Glomerular endothelial cell (primary cell): ENCODE measurements at places on chromosomes 6 and 20.

GRCh38 chr20:62749851-62750445 lies 41.3 kb downstream of the NTSR1 start:
- DNase-seq = no peak

- DNase-seq = no peak
These were observed 2.1 kb upstream of the TMX4 start for GRCh38 chr20:8021541-8022269.

- no peak for DNase-seq
These were observed 39.4 kb upstream of the MAFB start for GRCh38 chr20:40728470-40728869.

DNA sequence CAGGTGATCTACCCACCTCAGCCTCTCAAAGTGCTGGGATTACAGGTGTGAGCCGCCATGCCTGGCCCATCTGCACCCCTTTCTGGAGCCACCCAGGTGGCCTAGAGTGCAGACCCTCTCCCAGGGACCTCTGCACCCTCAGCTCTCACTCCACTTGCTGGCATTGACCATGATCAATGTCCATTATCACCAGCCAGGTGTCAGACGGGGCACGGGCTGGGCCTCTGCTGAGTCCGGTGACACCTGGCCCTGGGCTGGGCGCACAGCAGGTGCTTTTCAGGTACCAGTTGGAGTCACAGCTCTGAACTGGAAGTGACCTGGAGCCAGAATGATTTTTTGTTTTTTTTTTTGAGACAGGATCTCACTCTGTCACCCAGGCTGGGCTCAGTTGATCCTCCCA lies 91.8 kb upstream of the PMEPA1 start:
- no peak for DNase-seq

DNA sequence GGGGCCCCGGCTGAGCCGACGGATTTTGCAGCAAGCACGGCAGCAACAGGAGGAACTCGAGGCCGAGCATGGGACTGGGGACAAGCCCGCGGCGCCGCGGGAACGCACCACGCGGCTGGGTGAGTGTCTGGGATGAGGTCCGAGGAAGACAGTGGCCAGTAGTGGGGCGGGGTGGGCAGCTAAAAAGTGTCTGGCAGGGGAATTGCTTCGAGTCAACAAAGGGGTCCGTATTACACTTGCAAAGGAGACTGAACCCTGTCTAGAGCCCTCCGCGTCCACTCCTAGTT lies 356 bp downstream of the BYSL start:
- DNase-seq = no peak

- no peak for DNase-seq
These were observed 6.5 kb downstream of the CD24 start for GRCh38 chr6:106967936-106968555.

DNA sequence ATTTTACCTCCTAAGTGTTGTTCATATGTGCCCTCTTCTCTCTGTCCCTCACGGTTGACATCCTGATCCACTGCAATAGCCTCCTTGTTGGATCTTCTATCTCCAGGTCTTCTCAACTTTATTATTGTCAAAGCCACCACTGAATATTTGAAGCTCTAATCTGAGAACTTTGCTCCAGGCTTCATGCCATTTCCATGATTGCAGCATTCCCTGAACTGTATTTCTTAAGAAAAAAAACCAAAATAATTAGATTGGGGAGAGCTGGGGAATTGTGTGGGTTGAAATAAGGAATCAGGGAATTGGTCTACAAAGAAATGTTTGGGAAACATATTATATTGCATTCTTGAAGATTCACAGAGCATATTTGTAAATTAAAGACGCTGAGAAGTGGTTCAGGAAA lies 2.5 kb upstream of the STX7 start:
- no peak for DNase-seq

DNA sequence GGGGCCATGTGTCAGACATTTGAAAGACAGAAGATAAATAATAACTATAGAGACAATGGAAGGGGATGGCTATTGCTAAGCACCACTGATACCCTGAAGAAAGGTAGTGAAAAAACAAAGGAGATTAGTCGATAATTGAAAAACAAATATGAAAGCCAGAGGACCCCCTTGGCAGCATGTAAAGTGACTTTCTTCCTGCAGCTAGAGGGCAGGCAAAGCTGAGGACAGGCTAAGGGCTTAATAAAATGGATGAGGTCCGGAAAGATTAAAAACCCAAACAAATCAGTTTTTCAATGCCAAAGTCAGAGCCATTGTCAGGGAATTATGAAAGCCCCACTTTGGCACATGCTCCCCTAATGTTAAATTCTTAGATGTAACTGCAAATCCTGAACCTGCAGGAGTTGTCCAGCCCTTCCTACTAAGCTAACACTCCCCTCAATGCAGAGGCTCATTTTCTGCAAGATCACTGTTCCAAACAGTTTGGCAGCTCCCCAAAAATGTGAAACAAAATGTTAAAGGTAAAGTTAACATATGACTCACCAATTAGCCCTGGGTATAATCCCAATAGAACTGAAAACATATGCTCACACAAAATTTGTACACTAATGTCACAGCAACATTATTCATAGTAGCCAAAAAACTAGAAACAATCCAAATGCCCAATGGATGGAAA lies 1177.9 kb downstream of the GRIK2 start:
- no peak for DNase-seq

DNA sequence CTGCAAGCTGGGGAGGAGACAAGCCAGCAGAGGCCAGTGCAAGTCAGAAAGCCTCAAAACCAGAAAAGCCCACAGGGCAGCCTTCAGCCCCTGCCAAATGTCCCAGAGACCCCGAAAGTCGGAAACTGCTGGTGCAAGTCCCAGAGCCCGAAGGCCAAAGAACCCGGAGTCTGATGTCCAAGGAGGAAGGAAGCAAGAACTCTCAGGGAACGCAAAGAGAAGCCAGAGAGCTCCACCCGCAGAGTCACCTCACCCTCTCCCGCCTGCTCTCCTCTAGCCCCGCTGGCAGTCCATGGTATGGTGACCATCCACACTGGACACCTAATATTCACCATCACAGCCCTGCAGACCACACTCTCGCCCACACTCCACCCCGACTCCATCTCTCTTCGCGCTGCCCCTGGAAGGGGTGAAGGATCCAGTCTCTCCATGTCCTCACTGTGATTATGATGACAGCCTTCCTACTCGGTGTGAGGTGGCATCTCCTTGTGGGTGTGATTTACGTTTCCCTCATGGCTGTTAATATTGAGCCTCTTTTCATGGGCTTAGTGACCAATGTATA lies 10.6 kb downstream of the ULBP3 start:
- DNase-seq = no peak

- no peak for DNase-seq
These were observed 58.9 kb upstream of the L3MBTL3 start for GRCh38 chr6:129959358-129959930.

GRCh38 chr20:31923388-31924331 lies 28.2 kb downstream of the PDRG1 start:
- DNase-seq = no peak

DNA sequence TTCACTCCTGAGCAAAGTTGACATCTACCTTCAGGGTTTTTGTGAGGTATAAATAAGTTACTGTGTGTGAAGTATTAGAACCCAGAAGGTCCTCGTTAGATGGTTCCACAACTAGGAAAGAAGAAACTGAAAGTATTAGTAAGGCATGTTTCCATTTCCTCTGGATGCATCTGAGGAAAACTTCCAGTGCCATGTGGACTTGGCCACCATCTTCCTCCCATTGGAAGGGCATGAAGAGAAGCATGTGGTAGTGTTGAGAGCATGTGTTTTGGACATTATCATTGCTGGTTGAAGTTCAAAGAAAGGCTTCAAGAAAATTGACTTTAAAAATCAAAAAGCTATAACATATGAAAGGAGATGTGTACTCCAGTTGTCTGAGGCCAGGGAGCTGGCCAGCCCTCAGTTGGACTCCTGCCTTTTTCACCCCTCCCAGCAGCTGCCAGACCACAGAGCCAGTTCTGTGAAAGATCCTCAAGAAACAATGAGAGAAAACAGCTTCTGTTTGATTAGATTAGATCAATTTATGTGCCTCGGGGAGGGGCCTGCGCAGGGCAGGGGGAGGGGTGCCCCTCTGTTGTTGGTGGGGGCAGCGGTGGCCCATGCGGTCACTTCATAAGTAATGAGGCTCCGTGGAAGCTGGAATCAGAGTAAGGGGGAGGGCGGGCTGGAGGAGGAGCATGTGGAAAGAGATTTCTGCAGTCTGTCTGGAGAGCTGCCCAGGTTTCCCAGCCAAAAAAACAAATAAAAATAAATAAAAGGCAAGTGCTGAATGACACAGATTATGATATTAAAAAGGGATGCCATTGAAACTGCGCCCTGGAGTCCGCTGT lies 154.0 kb downstream of the JARID2 start:
- DNase-seq = no peak

- DNase-seq = no peak
These were observed 404.5 kb downstream of the PHF3 start for GRCh38 chr6:64040113-64040512.

DNA sequence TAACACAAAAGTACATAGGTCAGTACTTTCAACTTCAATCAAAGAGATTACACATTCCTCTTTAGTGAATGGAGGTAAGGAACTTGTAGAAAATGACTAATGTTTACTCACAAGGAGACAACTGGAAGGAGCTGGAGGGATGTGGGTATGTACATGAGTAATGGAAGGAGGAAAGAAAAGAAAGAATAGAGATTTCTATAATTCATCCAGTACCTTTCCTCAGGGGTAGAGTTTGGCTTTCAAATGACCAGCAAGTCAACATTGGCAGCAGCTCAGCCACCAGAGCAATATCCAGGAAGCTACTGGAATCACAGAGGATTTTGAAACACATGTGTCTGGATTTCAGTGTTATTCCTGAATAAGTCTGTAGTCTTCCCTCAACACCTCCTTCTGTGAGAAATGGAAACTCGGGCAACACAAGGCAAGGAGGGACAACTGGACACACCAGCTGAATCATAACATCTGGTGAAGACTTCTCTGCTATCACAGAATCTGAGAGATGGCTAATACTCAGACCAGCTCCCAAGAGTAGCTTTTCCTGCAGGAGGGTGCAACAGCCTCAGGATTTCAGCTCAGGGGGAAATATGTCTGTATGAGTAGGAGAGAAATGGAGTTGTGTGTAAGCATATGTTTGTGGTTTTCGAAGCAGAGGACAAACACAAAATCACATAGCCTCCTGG lies 98.8 kb downstream of the HAO1 start:
- no peak for DNase-seq

GRCh38 chr20:25344634-25345033 lies 46.0 kb downstream of the ABHD12 start:
- no peak for DNase-seq

DNA sequence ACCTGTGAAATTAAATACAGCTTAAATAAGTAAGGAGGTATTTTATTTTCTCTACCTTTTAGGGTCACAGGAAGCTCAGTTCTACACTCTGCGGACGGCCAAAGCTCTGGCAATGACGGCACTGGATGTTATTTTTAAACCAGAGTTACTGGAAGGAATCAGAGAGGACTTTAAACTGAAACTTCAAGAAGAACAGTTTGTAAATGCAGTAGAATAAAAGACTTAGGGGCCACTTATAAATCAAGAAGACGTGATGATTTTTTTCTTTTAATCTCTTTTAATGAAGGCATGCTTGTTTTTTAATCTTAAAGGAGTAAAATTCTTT lies 16.2 kb downstream of the PM20D2 start:
- DNase-seq = no peak

DNA sequence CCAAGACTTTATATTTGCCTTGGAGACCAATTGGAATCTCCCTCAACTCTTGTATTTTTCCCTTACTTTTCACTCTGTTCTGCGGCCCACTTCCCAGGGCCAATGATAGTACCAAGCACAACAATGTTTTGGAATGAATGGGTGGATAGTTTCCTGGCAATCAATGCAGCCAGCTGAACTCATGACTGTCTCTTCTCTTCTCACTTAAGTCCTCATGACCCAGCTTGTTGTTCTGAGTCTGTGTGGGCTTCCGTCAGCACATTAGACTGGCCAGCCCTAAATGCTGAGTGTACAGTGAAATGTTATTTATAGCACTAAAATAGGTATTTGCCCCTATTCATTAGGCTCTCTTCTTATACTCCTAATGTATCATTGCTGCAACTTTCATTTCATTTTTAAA lies 5.6 kb upstream of the MBOAT1 start:
- DNase-seq = no peak

DNA sequence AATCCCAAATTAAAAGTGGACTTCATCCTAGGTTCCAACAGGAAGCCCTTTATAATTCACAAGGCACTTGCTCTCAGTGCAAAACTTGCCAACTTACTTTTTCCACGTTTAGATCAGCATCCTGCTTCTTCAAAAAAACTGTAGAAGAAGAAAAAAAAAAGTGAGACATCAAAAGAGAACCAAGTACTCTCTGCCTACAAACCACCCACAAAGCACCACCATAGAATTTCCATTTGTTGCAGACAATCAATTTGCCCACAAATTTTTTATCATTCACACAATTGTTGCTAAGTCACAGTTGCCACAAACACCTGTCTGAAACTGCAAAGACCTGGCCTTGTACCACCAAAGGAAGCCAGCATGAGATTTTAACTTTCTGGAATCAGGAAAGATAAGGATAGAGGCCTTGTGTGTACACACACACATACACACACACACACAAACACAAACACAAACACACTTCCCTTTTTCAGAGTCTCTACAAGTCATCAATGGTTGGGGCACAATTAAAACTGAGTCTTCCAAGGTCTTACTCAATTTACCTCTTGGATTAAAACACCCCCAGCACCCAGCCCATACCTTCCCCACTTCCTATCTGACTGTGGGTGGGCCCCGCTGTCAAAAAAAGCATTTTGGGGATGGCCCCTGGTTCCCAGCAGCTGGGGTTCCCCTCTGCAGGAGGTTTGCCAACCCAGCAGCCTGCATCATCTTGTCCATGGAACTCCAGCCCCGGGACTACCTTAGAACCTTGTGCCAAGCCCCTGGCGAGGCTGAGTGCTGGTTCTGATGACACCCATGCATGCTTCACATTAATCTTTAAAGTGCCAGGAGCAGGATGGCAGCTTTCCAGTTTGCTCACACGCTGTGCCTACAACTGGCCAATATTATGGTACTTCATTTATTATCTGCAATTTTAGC lies 26.5 kb downstream of the FYN start:
- DNase-seq = no peak

- DNase-seq = no peak
These were observed 81.6 kb downstream of the KCNB1 start for GRCh38 chr20:49400904-49401303.
